ENCODE measurements at places on chromosomes 12 and 14. TPM values are rescaled to one million over a fixed set of nuclear protein-coding genes. Genes with fewer than 3 reads are reported as not detected.

SLC41A2 gene
- 19.2 TPM for total RNA-seq

SERPINA9 gene
- total RNA-seq, result not detected

BICDL1 gene
- 4.0 TPM for total RNA-seq

EMC9 gene
- total RNA-seq, result 18.1 TPM
